ENCODE measurements at places on chromosomes 7 and 10.

- peak; percentile 2 for DNase-seq
Observed at GRCh38 chr7:115747174-115747573, 283.4 kb downstream of the TFEC start.

DNA sequence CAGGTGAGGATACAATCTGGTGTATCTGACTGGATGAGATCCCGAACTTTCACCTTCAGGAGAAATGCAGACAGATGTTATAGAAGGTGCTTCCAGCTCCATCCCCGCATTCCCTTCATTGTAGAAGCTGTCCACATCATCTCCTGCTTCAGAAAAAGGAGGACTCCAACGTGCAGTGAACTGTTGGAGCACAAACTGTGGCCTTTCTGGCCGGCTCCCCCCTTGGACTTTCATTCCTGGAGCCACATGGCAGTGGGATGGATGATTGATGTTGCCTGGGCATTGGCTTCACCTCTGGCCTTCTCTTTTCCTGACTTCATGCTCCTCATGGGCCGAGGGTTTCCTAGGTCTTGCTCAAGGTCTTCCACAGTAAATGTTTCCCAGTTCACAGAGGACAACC, 29.6 kb upstream of the ZNF273 start:
- no peak for DNase-seq

GRCh38 chr10:92719991-92720830, 30.5 kb downstream of the HHEX start:
- DNase-seq, result no peak

- peak; percentile 32 for DNase-seq
Observed at GRCh38 chr7:38512704-38513103, 118.5 kb downstream of the AMPH start.

GRCh38 chr7:48078470-48078869, 10.6 kb upstream of the UPP1 start:
- DNase-seq, result no peak

DNA sequence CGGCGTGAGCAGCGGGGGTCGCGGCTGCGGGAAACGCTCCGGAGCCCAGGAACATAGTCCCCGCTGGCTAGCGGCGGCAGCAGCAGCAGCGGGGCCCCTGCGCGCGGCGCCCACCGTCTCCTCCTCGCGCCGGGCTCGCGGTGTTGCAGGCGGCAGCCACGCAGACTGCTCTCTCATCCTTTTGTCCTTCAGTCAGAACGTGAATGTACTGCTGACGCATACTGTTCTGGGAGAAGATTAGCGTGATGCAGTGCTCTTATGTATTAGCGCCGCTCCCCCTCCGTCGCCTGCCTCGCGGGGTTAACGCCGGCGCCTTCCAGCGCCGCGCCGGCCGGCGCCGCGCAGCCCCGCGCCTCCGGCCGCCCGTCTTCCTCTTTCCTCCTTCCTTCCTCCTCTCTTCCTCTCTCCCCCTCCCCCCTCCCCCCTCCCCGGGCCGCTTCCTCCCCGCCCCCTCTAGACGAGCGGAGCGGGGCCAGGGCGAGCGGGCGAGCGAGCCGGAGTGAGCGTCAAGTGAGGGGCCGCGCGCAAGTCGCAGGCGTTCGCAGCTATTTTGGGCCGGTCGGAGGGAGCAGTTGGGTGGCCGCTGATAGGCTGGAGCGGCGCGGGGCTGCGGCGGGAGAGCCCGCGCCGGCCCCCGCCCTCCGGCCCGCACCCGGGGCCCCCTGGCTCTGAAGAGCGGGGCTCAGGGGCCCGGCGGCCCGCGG, 816 bp upstream of the LRRC4 start:
- DNase-seq, result peak; percentile 96

DNA sequence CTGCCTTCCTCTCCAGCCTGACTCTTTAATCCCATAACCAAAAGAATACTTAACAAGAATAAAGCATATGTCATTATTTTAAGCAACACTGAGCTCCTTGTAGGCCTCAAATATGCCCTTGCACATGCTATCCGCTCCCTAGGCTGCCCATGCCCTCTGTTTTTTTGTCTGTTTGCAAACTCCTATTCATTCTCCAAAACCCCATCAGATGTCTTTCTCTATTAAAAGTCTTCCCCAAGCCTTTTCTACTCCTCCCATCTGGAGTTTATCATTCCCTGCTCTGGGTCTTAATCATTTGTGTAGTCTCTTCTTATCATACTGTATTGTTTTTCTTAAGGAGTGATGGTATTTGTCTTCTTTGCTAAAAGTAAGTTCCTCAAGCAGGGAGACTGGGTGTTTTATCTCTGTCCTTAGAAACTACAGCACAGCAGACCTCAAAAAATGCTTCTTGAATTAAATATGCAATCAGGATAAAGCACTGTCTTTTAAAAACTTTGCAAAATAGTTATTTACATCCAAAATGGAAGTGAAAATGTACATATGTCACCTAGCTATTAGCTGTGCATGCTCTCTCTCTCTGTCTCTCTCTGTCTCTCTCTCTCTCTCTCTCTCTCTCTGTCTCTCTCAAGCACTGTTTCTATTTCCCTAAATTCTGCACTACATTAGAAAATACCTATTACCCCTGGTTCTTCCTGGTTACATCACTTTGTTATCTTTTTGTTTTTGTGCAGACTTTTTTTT, 56.5 kb upstream of the OPALIN start:
- DNase-seq, result no peak

DNA sequence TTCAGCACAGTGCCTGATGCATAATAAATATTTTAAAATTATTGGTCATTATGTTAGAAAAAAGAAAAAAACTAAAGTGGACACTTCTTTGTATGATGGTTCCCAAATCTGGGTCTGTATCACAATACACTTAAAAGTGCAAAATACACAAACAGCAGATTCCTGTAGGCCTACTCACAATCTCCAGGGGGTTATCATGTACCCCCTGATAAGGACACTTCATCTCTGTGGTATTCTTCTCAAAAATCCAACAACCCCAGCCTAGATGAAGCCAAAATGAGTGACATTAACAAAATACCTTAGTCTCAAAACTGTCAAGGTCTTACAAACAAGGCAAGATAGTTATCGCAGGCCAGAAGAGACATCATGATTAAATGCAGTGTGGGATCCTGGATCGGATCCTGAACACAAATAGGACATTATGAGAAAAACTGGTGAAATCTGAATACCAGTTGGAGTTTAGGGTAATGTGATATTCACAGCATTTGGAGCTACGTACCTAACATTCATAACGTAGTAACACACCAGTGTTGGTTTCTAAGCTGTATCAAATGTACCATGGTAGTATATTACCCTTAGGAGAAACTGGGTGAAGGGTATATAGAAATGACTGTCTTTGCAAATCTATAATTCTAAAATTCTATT, 45.2 kb downstream of the NSUN6 start:
- DNase-seq, result peak; percentile 51

- DNase-seq, result no peak
Observed at GRCh38 chr7:16638282-16639280, 7.0 kb downstream of the ANKMY2 start.

DNA sequence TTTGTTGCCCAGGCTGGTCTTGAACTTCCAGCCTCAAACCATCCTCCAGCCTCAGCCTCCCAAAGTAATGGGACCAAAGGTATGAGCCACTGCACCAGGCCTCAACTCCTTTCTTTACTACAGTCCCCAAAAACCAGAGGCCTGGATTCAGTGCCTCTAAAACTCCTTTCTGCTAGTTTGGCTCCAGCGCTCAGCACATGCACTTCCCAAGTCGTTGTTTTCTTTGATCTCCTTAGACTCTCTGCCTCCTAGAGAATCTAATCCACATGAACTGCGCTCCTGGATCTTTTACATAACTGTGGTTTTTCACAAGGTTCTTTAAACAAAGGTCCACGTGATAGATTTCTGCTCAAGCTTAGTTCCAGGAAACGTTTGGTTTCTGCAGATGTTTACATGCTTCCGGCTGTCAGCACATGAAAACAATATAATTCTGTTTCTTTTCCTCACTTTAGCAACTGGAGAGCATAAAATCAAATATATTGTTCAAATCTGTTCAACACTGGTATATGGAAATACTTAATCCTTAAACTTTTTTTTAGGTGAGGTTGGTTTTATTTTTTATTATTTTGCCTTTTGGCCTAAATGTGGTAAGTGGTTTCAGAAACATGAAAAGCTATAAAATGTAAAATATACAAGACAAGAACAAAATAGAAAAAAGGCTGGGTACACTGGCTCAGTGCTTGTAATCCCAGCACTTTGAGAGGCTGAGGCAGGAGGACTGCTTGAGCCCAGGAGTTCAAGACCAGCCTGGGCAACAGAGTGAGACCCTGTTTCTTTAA, 270.5 kb upstream of the MKLN1 start:
- DNase-seq, result peak; percentile 96

DNA sequence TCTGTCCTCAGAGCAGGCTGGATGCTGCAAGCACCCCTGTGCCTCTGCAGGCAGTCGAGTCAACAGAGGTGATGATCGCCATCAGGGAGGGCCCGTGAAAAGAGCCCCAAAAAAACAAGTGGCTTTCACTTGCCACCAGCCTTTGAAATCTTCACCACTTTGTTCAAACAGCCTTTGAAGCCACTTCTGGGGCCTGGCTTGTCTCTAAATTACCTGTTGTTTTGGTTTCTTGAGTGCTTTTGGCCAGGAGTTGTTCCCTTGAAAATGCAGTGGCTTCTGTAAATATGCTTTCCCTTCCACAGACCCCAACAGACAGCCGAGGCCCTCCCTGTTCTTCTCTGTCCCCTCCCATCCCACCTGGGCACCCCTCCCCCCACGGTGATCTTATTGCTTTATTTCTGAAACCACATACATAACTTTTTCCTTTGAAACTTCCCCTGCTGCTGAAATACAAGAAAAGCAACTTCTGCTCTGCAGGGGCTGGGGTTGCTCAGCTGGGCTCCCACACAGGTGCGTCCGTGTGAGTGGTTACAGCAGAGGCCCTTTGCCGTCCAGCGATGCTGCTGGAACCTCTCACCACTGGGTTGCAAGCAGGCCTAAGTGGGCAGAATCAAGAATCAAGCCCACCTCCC, 283.8 kb upstream of the SHH start:
- no peak for DNase-seq

GRCh38 chr7:116340943-116341907, 130.9 kb downstream of the TES start:
- DNase-seq, result no peak

- DNase-seq, result no peak
Observed at GRCh38 chr10:86992456-86992855, 24.2 kb downstream of the ADIRF start.

All from iris pigment epithelial cell (primary cell).